ENCODE measurements at places on chromosomes 1 and 21. TPM values are rescaled to one million over a fixed set of nuclear protein-coding genes. Genes with fewer than 3 reads are reported as not detected.

The ZMYND12 gene
- total RNA-seq, result 0.29 TPM

The CELA3A gene
- not detected for total RNA-seq

The KCNQ4 gene
- total RNA-seq, result under 0.01 TPM

The DCAF8 gene
- 111 TPM for total RNA-seq

The FCRL5 gene
- not detected for total RNA-seq
